ENCODE measurements at places on chromosomes 5 and 9.

DNA sequence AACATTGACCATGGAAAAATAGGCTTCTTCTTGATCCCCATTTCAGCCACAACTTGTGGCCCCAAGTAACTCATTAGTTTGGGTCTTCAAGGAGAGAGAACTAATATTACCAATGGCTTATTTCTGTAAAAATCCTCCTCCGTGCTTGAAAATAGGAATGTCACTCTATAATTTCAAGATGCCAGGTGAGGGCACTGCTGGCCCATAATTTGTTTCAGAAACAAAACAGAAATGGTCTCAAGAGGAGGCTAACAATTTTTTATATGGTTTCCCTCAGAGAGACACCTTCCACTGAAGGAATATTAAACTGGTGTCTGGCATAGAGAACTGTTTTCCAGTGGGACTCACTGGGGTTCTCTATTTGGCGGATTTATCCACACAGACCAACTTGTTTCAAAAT lies 437.0 kb upstream of the TRPC7 start:
- no peak for DNase-seq

DNA sequence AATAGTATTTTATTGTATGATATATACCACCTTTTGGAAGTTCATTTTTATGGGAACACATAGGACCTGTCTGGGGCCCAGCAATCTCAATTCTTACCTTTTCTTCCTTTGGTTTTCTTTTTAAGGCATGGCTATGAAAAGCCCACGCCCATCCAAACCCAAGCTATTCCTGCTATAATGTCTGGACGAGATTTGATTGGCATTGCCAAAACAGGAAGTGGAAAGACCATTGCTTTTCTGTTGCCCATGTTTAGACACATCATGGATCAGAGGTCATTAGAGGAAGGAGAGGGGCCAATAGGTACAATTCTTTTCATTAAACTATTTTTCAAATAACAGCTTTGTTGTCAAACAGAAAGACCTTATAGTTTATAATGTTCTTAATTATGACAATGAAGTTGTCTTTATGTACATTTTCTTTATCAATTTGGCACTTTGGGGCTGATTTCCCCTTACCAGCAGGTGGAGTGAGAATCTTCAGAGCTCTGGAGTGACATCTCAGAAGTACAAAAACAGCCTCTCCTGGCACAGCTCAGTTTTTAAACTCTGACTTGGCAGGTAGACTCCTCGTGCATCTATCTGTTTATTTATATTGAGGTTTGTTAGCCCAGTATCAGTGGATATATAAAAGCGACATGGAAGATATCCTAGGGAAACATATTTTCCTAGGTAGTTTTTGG lies 25.8 kb downstream of the DDX46 start:
- no peak for DNase-seq

DNA sequence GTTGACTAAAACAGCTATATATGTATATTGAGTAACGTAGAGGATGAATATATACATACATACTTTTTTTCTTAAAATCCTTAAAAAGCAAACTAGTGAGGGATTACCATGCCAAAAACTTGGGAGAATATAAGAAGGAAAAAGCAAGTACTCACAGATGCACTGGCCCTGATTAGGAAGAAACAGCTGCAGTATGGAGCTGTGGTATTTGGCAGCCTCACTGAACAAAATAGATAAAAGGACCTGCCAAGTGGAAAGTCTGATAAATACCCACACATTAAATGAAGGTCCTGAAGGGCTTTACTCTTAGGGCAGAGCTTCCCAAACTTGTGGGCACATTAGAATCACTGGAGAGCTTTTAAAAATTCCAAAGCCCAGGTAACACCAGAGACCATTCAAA lies 80.6 kb downstream of the FEM1C start:
- DNase-seq = no peak

- no peak for DNase-seq
Measured at GRCh38 chr9:8261737-8262136, 462.2 kb upstream of the DMAC1 start.

Data from HepG2 (cell line).